Hypothalamus (tissue), 51 donors: ENCODE measurements at places on chromosomes 7 and 10.
A peak's percentile ranks its signal among the peaks of the same experiment; 100 is the strongest.

DNA sequence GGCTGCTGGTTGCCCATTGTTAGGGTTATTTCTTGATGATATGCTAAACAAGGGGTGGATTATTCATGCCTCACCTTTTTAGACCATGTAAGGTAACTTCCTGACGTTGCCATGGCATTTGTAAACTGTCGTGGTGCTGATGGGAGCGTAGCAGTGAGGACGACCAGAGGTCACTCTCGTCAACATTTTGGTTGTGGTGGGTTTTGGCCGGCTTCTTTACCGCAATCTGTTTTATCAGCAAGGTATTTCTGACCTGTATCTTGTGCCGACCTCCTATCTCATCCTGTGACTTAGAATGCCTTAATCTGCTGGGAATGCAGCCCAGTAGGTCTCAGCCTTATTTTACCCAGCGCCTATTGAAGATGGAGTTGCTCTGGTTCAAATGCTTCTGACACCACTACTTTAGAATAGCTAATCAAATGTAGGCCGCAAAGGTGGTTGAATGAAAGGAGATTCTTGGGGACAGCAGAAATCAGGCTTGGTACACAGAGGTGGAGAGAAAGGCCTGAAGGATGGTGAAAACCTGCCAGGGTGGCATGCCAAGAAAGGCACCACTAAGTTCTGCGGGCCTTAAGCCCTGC, 17.9 kb upstream of the SMO start:
- no peak for DNase-seq

GRCh38 chr7:147207988-147208387, 1091.4 kb downstream of the CNTNAP2 start:
- no peak for DNase-seq

- no peak for DNase-seq
These were observed 4.7 kb upstream of the EBF3 start for GRCh38 chr10:129968853-129969183.

DNA sequence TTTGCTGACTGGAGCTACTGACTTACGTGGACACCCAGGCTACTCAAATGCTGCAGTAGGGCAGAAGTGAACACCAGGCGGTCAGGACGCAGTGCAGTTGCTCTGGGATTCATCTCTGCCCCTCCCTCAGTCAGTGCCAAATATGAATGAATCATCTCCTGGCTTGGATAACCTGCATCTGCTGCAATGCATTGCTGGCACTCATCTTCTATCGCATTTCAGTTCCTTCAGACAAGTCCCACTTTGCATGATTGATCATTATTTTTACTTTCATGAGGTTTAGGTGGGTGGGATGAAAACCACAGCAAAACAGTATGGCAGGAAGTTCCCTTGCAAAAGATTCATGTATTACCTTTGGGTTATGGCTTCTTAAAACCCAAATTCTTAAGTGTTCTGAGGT, 224.6 kb upstream of the NRP1 start:
- no peak for DNase-seq

DNA sequence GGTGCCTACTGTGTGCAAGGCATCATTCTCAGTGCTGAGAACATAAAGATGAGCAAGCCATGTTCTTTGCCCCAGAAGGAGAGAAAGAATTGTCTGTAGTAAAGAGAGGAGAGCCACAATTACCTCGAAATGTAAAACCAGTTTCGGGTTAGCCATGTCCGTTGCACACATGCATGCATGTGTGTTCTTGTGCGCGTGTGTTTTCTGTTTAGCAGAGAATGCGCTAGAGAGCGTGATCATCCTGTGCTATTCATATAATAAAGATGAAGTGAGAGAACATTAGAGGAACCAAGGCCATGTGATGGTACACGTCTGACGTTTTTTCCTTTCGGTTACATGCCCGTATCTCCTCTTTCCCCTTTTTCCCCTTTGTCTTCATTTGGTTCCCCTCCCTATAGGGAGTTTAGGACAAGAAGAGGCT, 158.2 kb downstream of the CELF2 start:
- no peak for DNase-seq

- no peak for DNase-seq
These were observed 29.4 kb downstream of the CDK14 start for GRCh38 chr7:90625562-90625961.

GRCh38 chr10:79242620-79243152, 104.6 kb upstream of the PPIF start:
- DNase-seq, result peak; percentile 45

- no peak for DNase-seq
These were observed 825.3 kb upstream of the MBL2 start for GRCh38 chr10:53597835-53598251.

DNA sequence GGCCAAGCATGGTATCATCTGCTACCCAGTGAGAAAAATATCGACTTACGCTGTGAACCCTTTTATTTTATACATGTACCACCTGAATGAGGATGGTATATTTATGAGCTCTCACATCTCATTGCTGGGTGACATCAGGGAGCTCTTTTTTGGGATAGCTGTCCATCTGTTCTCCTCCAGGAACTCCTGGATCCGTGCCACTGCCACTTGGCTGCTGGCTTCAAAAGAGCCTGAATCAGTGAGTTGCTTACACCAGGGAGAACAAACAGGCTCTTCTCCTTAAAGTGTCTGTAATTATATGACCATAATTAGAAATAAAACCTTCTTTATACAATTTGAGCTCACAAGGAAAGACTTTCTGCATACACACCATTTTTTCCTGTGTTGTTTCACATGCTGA, 106.2 kb downstream of the KAT6B start:
- peak; percentile 36 for DNase-seq

- DNase-seq, result no peak
These were observed 313.2 kb upstream of the KCND2 start for GRCh38 chr7:119959811-119960210.

DNA sequence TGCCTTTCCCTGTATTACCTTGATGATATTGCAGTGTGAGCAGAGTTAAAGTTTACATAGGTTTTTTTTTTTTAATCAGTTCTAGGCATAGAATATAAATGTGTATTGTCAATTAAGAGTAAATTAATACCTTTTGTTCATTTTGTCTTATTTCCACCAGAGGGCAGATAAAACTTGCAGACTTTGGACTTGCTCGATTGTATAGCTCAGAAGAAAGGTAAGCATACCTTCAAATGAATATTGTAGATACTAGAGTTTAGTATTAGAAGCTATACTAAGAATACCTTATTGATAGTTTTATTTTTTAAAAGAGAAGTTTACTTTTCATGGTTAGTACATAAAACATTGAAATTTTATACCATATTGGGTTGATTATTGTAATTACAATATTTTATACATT, 86.8 kb downstream of the MPLKIP start:
- no peak for DNase-seq

DNA sequence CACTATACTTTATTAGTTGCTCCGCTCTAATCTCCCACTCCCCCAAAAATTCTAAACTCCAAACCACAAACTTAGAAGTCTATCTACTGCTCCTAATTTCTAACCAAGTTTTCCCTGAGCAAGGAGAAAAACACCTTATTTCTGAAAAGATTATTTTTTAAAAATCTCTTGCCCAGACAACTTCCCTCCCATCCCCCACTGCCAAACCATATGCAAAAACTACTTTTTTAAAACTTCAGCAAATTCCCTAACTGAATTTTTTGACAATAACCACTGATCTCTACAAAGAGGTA, 1.9 kb downstream of the UBE2H start:
- DNase-seq, result no peak

GRCh38 chr7:114660126-114660486, 245.5 kb downstream of the FOXP2 start:
- DNase-seq, result no peak

DNA sequence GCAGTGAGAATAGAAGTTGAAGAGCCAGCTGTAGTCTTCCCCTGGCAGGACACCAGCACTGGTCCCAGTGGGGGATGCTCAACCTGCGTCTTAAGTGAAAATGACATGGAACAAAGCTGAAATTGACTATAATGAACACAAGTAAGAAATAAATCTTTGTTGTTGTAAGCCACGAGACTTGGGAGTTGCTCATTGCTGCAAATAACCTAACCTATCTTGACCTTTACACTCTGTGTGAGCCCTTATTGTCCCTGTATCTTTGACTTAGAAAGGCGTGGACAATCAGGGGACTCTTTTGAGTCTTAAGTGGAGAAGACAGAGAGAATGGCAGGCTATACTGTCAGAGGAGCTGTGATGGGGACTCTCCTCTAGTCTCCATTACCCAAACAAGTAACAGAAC, 16.9 kb downstream of the ZC3HAV1L start:
- DNase-seq, result no peak

GRCh38 chr10:62760401-62760800, 44.1 kb upstream of the ADO start:
- DNase-seq, result no peak

DNA sequence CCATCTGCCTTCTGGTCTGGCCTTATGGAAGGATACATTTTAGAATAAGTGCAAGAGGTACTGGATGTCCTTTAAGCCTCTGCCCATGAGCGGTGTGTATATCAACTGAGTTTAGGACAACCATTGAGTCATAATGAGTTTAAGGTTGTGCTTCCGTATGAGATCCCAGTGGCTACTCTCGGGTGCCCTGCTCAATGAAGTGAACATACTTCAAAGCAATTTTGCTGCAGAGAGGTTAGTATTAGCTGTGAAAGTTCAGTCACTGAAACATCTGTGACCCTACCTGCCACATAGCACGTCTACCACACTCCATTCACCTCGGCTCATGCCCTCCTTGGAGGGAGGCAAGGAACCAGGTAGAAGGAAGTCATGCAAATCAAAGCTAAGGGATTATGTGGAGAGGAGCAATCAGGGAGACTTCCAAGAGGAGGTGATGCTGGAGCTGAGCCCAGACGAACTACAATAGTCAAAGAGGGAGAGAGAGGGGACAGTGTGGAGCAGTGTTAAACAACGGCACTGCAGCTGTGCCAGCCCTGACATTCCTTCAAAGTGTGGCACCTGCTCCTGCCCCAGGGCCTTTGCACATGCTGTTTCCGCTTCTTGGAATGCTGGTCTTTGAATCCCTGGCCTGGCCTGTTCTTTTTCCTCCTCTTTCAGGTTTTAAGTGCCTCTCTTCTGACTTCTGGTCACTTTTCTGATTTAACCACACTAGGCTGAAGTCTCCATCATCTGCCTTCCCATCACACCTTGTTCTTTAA, 25.4 kb downstream of the BTBD16 start:
- DNase-seq, result no peak

DNA sequence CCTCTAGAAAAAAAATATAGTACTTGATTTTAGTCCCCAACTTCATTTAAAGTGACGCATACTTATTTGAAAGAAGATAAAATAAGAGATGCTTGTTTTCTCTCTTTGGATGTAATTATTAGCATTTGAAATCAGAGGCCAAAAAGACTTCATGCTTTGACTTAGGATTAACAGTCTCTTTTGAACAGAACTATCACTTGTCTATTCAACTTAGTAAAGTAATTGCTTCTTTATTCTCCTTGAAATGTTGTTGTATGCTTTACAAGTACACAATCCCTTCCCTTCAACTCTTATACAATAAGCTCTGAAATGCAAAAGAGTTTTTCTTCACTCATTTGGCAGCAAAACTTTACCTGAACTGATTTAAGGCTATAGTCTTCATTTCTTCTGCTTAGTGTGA, 80.8 kb downstream of the HIBADH start:
- no peak for DNase-seq

DNA sequence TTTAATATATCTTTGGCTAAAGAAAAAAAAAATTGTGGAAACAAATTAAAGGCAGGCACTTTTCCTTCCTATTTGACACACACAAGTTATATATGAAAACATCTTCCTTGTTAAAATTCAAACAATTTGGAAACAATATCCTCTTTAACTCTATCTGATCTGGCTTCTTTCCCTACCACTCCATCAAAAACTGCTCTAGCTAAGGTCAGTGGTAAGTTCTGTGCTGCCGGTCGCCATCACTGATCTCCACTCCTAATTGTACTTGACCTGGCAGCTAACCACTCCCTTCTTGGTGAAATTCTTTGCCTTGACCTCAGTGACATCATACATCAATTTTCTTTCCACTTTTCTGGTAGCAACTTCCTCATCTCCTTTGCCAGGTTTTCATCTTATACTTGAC, 47.9 kb upstream of the MRLN start:
- no peak for DNase-seq

DNA sequence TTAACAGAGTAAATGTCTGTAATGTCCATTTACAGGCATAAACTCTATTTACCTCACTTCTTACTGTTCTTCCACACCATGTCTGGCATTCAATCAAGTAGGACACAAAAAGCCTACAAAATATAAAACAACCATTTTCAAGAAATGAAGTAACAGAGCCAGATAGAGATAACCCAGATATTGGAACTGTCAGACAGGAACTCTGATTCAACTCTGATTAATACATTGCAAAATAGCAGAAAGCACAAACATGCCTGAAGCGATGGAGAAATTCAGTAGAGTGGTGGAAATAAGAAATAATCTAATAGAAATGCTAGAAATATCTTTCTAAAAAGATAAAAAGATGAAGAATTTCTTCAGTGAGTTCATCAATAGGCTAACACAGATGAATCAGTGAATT, 964.4 kb downstream of the PCDH15 start:
- DNase-seq, result no peak

GRCh38 chr7:21912931-21913780, 32.5 kb downstream of the CDCA7L start:
- DNase-seq, result no peak

- peak; percentile 89 for DNase-seq
These were observed 100.7 kb downstream of the NKX6-2 start for GRCh38 chr10:132685101-132685891.

DNA sequence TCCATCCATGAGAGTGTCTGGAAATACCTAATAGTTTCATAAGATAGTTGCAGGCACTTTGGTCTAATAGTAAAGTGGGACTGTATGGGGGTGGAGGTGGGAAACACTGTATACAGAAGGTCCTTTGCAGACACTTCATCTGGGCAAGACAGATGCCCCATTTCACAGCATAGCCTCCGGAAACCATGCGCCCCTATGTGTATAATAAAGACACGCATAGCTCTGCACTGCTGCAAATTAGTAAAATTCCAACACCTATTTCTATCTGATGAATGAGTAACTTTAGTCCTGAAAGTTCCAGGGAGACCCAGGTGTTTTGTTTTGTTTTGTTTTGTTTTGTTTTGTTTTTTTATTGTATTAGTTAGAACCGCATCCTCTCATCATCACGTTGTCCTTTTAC, 187.1 kb downstream of the CREB5 start:
- DNase-seq, result no peak

DNA sequence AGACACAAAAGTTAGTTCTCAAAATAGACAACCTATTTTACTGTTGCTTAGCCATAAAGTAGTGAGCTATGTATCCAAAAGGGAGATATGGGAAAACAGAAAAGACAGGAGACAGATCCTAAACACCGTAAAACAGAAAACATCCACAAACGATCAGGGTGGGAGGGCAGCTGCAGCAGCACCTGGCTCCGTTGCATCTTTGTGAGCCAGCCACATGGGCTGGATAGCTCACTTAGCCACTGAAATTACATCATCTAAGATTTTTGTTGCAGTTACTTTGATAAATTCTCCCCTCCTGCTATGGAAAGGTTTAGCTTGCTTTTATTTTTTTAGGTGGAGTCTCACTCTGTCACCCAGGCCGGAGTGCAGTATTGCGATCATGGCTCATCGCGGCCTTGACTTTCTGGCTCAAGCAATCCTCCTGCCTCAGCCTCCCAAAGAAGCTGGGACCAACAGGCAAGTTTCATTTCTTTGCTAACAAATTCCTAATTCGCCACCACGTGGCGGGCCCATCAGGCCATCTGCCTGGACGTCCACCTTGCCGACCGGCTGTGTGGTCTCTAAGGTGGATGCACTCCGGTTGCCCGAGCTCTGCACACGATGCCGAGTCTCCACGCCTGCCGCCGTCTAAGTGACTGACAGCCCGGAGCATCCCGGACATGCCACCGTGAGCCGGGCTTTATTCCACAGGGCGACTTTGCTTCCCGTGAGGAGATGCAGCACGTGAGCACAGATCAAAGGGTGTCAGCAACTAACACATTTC, 159.8 kb downstream of the DIP2C start:
- no peak for DNase-seq
